Anterior cingulate cortex (tissue), 58 donors: ENCODE measurements at places on chromosomes 2 and 18.

DNA sequence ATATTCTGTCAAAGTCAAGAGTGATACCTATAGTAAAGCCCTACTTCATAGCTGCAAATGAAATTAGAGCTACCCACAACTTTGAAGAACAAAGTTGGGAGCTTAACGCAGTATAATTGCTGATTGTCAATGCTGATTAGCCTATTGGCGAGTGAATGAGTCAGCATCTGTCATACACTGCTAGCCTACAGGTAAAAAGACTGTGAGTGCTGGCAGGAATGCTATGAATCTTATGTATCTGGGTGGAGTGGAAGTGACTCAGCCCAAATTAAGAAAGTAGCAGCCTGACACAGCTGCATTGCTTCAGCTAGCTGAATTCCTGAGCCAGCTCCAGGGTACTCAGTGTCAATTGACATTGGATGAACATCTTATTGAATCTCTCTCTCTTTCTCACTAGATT lies 179.4 kb upstream of the DCC start:
- no peak for DNase-seq

- DNase-seq, result no peak
Measured at GRCh38 chr2:17756668-17757067, 2.7 kb downstream of the GEN1 start.

GRCh38 chr2:100197631-100198153 lies 55.3 kb upstream of the AFF3 start:
- no peak for DNase-seq

DNA sequence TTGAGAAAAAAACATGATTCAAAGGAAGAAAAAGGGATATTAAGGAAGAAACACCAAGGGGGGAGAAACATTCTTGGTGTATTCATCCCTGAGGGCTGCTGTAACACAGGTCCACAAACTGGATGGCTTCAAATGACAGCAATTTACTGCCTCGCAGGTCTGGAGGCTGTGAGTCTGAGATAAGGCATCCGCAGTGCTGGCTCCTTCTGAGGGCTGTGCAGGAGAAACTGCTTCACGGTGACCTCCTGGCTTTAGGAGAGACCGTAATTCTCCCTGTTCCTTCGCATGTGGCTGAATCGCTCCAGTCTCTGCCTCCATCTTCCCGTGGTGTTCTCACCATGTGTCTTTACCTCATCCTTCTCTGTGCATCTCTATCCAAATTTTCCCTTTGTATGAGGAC lies 490.7 kb downstream of the EIPR1 start:
- DNase-seq, result no peak
